Activated T-cell treated with anti-CD3 and anti-CD28 coated beads, Interleukin-2, amount 50 U/mL, for 72 hours (primary cell): ENCODE measurements at places on chromosomes 7 and 10. TPM values are rescaled to one million over a fixed set of nuclear protein-coding genes. Genes with fewer than 3 reads are reported as not detected.

Gene CYP2C19
- total RNA-seq: 0.42 TPM

Gene AFAP1L2
- 1.5 TPM for total RNA-seq

Gene RBM20
- total RNA-seq: 0.72 TPM

Gene GPR15LG
- total RNA-seq: not detected

Gene KIAA1549
- total RNA-seq: 1.7 TPM
